ENCODE measurements at places on chromosomes 11 and 22.

DNA sequence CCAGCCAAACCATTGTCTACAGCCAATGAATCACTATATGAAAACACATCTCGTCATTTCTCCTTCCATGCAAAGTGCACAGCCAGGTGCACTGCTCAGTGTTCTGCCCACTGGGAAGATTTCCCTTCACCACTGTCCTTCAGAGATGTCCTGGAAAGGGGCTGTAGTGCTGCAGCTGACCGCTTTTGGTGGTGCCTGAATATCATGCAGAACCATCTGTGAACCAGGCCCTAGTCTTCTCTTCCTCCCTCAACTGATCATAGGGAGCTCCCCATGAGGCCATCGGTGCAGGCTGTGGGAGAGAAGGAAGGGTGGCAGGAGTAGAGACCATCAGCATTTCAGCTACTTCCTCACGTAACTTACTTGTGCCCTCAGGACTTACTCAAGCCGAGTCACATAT is 70.2 kb downstream of the GAB4 start:
- no peak for DNase-seq

- peak; percentile 51 for DNase-seq
Measured at GRCh38 chr11:118353084-118353710, 6.2 kb upstream of the UBE4A start.

- DNase-seq, result no peak
Measured at GRCh38 chr11:72580642-72580950, 93.6 kb downstream of the PDE2A start.

DNA sequence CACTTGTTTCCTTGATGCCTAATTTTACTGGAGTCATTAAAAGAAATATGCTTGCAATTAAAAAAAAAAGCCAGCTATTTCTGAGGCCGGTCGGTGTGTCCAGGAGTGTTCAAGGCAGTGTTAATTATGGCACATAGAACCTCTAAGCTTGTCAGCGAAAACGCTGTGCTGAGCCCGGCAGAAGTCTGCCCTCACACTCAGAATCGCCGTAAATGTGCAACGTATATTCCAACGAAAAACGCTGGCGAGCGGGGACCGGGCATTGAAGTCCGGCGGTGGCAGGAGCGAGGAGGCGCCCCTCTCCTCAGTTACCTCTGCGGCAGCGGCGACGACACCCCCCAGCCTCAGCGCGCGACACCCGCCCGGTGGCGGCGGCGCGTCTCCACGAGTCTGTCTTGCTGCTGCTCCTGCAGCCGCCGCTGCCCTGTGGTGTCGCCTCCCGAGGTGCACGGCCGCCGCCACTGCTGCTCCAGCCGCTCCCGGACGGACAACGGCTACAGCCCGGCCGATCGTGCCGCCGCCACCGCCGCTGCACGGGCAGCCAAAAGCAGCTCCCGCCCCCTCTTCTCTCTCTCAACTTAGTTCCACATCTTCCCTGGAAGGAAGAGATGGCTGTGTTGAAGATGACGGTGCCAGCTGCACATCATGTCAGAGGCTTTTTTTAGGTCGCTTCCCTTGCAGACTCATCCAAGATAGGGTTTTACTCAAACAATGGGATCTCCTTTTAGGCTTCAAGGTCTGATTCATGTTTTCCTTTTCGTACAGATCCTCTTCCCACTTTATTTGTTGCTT is 56.0 kb downstream of the JAM3 start:
- DNase-seq, result peak; percentile 78

DNA sequence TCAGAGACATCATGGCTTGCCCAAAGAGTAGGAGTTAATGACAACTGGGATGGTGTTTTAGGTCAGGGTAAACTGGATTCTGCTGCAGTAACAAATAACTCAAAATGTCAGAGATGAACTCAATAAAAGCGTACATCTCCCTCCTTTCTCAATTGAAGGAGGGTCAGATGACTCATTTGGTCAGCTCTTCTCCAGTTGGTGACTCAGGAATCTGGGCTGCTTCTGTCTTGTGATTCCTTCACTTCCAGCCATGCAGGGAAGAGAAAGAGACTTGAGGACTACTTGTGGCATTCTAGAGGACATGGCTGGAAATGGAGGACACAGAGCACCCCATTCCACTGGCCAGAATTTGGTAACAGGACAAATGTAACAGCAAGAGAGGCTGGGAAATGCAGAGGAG is 3.2 kb upstream of the SYT13 start:
- no peak for DNase-seq

DNA sequence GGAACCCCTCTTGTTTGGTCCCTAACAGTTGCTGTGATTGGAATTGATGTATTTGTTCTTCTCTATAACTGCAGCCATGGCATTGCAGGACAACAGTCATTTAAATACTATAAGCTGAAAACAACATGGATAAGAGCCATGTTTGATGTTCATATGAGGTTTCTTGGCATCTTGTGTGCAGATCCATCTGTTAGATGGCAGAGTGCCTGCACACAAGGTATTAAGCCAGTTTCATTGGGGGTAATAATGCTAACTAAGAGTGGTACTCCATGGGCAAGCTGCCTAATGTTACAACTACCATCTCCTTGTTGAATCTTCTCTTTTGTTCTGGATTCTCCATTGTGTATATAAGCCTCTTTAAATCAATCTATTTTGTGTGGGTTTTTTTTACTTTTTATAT is 206.0 kb upstream of the CHORDC1 start:
- peak; percentile 84 for DNase-seq
